ENCODE measurements at places on chromosomes 6 and 20.

DNA sequence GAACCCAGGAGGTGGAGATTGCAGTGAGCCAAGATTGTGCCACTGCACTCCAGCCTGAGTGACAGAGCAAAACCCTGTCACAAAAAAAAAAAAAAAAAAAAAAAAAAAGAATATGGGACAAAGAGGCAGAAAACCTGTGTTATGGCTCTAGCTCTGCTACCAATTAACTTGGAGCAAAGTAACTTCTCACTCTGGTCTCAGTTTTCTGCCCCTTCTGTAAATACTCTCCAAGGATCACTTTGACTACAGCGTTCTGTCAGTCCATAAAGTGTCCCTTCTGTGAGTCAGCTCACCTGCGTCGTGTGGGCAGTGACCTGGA is 24.6 kb downstream of the C6orf132 start:
- DNase-seq, result no peak

- no peak for DNase-seq
Measured at GRCh38 chr6:1604158-1605003, 5.3 kb upstream of the FOXC1 start.

- DNase-seq, result no peak
Measured at GRCh38 chr20:63964412-63964811, 5.3 kb downstream of the ZNF512B start.

DNA sequence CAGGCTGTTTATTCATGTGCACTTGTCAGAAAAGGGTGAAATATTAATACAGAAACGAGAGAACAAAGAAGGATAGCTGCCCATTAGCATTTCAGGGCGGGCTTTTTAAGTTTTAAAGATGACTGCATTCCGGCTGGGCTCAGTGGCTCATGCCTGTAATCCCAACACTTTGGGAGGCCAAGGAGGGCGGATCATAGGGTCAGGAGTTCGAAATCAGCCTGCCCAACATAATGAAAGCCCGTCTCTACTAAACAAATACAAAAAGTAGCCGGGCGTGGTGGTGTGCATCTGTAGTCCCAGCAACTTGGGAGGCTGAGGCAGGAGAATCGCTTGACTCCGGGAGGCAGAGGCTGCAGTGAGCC is 130.5 kb downstream of the HFE start:
- no peak for DNase-seq

DNA sequence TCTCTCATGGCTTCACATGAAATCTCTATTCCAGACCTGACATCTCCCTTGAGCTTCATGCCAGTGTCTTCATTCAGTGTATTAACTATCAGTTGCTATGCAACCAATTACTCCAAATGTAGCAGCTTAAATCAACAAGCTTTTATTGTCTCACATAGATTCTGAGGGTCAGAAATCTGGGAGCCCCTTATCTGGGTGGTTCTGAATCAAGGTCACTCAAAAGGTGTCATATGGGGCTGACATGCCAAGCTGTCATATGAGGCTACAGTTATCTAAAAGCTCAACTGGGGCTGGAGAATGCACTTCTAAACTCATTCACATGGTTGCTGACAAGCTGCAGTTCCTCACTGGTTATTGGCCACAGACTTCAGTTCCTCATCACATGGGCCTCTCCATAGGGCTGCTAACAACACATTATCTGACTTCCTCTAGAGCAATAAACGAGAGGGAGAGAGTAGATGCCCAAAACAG is 7.3 kb upstream of the CGA start:
- DNase-seq, result no peak

DNA sequence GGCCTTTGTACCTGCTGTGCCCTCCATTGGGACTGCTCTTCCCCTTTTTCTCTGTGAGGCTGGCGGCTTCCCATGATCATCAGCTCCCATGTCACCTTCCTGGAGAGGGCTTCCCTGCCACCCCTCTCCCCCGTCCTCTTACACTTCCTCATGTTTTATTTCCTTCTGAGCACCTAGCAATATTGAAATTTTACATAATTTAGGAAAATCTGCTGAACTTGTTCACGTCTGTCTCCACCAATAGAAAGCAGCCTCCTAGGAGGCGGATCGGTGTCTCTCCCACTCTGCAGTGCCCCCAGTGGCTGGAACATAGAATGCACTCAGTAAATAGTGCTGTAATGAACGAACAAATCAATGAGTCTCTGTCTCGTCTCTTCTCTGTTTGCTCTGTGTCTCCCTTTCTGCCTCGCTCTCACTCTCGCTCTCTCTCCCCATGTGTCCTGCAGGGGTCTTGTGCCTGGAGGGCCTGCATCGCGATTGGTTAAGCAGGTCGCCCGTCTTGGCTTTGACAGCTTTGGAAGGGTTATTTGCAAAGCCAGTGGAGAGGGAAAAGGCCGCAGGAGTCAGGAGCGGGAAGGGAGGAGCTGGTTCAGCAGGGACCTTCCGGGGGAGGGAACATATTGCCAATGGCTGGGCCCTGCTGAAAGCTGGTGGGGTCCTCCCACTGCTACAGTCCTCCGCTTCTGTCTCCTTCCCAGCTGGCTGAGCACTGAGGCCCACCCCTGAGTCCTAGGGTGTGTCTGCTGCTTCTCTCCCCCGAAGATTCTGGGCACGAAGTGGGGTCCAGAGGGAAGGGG is 12.1 kb upstream of the OCSTAMP start:
- DNase-seq, result peak; percentile 50

DNA sequence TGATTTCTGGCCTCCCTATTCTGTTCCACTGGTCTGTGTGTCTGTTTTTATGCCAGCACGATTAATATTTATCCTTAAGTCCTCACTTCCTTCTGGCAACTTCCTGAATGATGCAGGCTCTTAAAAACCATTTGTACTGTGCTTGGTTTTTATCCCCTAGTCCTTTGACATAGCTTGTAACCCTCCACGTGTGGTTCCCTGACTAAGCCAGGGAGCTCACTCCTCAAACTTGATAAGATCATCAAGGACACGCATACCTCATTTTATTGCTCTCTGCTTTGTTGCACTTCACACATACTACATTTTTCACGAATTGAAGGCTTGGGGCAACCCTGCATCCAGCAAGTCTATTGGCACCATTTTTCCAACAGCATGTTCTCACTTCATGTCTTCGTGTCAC is 166.4 kb upstream of the UST start:
- no peak for DNase-seq

DNA sequence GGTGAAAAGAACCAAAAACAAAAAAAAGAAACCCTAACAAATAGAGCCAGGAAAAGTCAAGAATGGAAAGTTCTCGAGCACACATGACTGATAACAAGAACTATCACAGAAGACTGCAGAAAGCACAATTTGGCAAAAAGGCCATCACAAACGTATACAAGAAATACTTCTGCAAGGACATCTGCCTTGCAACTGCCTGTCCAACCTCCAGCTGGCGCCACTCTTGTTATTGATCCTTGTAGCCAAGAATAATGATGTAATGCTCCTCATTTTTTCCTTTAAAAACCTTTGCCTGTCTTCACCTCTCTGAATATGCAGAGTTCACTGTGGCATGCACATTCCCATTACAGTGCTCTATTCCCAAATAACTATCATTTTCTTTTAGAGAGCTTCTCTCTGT is 87.9 kb upstream of the BMP5 start:
- DNase-seq, result no peak

- DNase-seq, result no peak
Measured at GRCh38 chr6:43267619-43268354, 24.5 kb downstream of the TTBK1 start.

- DNase-seq, result no peak
Measured at GRCh38 chr6:74851596-74851995, 354.3 kb downstream of the COL12A1 start.

GRCh38 chr20:52411611-52412010 is 220.0 kb upstream of the ZFP64 start:
- no peak for DNase-seq

GRCh38 chr6:133948472-133948871 is 4.6 kb upstream of the TBPL1 start:
- no peak for DNase-seq

DNA sequence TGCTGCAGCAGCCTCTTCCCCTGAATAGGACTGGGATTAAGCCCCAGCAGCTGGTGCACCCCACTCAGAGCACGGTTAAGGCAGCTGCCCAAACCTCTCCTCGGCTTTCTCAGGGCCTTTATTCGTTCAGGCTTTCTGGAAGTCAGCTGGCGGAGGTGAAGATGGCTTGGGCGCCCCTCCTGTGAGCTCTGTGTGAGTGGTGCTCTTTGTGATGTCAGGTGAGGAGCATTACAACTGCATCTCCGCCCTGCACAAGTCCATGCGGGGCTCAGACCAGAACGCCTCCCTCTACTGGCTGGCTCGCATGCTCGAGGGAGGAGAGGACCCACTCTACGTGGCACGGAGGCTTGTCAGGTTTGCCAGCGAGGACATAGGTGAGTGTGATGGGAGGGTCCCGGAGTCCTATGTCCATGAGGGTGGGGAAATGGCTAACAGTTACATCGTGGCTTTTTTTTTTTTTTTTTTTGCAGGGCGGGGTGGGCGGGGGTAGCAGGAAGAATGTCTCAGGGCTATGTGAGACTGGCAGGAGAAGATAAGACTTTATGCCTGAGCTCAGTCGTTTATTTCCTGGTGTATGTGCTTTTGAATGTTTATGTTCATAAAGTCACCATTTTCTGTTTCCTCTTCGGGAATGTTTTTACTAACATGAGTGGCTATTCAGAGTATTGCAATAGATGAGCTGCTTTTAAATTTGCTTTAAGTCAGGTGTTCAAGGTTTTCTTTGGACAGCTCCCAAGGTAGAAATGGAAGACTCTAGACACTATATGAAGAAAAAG is 18.2 kb downstream of the WRNIP1 start:
- no peak for DNase-seq

- DNase-seq, result no peak
Measured at GRCh38 chr6:35486005-35486925, 10.6 kb downstream of the TEAD3 start.

DNA sequence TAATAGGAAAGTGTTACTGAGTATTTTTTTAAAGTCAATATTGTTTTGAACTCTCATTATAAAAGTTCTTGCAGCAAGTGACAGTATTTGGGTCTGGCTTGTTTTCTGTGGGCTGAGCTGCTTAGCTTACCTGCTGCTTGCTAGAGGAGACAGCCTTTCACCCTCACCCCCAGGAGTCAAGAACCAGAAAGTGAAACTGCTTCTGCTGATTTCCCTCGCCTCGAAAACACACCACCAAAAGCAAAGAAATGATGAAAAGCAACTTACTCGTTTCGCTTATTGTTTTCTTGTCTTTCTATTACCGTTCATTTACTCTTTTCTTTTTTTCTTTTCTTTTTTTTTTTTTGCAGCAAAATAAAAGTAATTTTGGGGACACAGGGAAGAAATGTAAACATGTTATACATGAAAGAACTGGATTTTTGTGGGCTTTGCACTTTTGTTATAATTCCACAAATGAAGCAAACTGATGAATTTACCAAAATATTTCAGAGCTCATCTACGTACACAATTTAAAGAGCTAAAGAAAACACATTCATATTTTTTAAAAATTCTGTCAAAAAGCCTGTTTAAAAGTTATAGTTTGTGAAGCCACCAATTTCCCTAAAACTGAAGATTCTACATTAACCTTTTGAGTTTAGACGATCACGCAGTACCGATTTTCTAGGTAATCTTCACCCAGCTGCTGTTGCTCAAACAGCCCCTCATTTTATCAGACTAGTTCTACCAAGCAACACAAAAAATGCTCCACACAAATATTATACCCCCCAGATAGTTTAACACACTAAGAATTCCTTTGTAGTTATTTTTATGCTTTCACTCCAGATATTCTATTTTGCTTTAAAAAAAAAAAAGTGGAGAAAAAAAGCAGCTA is 1.7 kb downstream of the SCML4 start:
- no peak for DNase-seq

- DNase-seq, result no peak
Measured at GRCh38 chr6:106520711-106521401, 108.4 kb downstream of the RTN4IP1 start.

GRCh38 chr6:44800784-44801592 is 413.5 kb downstream of the CDC5L start:
- DNase-seq, result no peak

DNA sequence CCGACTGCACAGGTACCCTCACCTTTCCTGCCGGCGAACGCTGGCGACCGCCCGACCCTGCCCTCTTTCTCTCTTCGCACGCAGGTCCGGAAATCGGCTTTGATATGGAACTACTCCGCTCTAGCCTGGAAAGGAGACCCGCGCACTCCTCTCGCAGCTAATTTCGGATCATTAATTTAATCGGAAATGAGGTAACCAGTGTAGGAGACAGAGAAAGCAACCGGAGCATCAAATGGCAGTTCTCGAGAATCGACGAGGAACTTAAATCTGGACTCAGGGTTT is 949 bp upstream of the ATXN1 start:
- DNase-seq, result no peak

GRCh38 chr6:152091201-152091600 is 283.7 kb downstream of the ESR1 start:
- no peak for DNase-seq

- DNase-seq, result no peak
Measured at GRCh38 chr6:127102859-127103258, 15.6 kb upstream of the RSPO3 start.

DNA sequence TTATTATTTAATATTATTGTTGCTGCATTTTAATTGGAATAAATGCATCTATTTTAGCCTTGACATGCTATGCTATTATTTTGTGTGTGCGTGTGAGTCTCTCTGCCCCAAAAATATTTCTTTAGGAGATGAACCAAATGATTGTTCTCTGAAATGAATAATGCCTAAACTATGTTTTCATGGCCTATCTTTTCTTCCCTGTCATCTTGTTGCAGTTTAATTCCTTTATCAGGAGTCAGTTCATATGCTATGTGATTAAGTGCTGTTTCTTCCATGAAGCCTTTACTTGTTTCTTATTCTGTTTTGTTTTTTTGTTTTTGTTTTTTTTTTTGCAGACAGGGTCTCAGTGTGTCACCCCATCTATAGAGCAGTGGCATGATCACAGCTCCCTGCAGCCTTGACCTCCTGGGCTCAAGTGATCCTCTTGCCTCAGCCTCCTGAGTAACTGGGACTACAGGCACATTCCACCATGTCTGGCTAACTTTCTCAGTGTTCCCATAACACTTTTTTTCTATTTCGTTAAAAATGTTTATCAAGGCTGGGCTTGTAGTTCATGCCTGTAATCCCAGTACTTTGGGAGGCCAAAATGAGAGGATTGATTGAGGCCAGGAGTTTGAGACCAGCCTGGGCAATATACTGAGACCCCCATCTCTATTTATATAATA is 25.7 kb downstream of the TPX2 start:
- no peak for DNase-seq

DNA sequence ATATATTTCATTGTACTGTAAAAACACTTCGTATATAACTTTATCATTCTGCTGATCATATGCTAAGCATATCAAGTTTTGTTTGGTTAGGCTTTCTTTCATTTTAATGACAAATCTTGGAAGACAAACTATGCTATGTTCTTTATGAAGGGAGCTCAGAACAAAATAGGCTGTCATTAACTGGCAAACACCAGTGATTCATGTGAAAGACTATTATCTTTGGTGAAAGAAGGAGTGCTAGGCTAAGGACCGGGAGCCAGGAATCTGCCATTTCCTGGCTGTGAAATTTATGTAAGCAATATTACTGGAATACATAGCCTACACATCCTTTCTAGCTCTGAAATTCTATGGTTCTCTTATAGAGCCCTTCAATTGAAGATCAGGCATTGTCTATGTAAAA is 136.2 kb upstream of the CCN2 start:
- DNase-seq, result no peak

- DNase-seq, result no peak
Measured at GRCh38 chr20:45814314-45814713, 1.9 kb downstream of the UBE2C start.

Measured in stimulated activated CD4-positive, alpha-beta T cell treated with anti-CD3 and anti-CD28 coated beads, Interleukin-1b, Interleukin-23, amount 100 ng/mL, for 1 hour (primary cell).